Renal pelvis (tissue), 12 donors: ENCODE measurements at places on chromosomes 7 and 10. TPM values are rescaled to one million over a fixed set of nuclear protein-coding genes. Genes with fewer than 3 reads are reported as not detected.

DNA sequence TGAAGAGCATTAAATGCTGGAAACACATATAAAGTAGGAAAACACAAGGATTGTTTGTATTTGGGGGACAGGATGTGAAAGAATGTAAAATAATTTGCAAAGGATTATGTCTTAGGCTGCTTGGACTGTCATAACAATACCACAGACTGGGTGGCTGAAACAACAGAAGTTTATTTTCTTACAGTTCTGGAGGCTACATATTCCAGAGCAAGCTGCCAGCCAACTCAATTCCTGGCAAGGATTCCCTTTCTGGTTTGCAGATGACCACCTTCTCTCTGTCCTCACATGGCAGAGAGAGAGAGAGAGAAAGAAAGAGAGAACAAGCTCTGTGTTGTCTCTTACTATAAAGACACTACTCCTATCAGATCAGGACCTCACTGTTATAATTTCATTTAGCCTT, 8.8 kb upstream of the LAMB4 start:
- no peak for DNase-seq

The LRRC61 gene
- 25.1 TPM for polyA plus RNA-seq

The SPDYE11 gene
- polyA plus RNA-seq = 1.3 TPM

The CHCHD3 gene
- polyA plus RNA-seq = 84.0 TPM

The ADAM8 gene
- polyA plus RNA-seq = 2.2 TPM

- DNase-seq = peak; percentile 30
Measured at GRCh38 chr10:131363416-131363815, 51.9 kb upstream of the TCERG1L start.

GRCh38 chr7:15554744-15555143, 7.1 kb downstream of the AGMO start:
- DNase-seq = no peak

- DNase-seq = no peak
Measured at GRCh38 chr7:40822861-40823260, 688.1 kb downstream of the SUGCT start.

DNA sequence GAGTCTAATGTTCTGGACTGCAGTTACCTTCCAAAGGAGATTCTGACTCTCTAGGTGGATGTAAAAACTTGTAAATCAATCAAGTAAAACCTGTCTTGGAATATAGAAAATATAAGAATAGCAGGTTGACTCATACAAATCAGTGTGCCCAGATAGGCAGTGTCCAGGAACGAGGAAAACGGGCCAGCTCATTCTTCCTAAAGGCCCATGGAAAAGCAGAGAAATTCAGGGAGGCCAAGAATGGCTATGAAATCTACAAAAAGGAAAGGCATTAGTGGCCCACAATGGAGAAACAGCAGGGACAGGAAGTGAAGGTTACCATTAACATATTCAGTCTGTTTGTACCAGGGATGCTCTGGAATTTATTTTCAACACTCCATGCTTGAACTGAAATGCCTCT, 14.9 kb downstream of the GLI3 start:
- DNase-seq = no peak

DNA sequence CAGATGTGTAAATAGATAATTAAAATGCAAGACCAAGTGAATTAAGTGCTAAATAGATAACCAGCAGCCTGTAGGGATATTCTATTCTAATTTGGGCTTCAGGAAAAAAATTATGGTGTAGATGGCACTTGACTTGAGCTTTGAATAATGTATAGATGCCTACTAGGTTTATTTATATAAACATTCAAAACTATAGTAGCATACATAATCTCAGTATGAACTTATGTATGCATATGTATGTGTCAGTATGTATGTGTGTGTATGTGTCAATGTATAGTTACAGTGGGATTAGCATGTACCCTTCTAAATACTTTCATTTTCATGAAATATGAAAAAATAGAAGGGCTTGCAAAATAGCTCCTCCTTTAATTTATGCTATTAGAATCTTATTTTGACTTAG, 207.3 kb upstream of the PPP1R3A start:
- DNase-seq = no peak

GRCh38 chr10:88901206-88901983, 21.4 kb downstream of the STAMBPL1 start:
- no peak for DNase-seq

- no peak for DNase-seq
Measured at GRCh38 chr10:126576336-126576735, 94.2 kb downstream of the C10orf90 start.

DNA sequence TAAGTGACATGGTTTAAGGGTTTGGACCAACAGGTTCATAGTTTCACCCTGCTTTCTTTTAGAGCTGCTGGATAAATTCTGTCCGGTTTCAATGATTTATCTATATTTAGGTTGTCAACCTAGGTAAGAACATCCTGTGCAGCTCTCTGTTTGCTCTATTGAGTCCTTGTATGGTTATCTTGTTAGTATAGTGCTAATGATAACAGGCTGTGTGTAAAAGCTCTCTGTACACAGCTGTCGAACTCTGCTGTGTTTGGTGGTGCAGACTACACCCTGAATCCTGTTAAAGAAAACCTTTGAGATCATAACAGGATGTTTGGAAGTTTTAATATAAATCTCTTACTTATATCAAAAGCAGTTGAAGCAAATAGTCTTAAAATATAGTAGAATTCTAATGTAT, 219.2 kb downstream of the SDK1 start:
- DNase-seq = no peak

GRCh38 chr7:94398841-94399240, 4.1 kb downstream of the COL1A2 start:
- no peak for DNase-seq

DNA sequence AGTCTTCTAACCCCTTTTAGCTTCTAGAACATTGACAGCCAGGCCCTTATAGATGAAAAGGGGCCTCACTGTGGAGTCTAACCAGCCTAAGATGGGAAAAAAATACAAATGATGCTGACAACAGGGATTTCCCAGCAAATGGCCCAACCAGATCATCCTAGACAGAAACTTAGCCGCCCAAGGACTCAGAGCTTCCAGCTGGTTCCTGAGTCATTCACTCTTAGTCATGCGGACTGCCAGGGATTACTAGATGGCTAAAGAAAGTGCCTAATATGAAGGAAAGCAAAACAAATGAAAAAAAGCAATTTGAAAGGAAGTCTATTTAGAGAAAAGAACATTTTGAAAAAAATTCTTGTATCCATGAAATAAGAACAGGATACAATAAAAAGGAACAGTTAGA, 23.7 kb downstream of the TSPAN14 start:
- DNase-seq = no peak

DNA sequence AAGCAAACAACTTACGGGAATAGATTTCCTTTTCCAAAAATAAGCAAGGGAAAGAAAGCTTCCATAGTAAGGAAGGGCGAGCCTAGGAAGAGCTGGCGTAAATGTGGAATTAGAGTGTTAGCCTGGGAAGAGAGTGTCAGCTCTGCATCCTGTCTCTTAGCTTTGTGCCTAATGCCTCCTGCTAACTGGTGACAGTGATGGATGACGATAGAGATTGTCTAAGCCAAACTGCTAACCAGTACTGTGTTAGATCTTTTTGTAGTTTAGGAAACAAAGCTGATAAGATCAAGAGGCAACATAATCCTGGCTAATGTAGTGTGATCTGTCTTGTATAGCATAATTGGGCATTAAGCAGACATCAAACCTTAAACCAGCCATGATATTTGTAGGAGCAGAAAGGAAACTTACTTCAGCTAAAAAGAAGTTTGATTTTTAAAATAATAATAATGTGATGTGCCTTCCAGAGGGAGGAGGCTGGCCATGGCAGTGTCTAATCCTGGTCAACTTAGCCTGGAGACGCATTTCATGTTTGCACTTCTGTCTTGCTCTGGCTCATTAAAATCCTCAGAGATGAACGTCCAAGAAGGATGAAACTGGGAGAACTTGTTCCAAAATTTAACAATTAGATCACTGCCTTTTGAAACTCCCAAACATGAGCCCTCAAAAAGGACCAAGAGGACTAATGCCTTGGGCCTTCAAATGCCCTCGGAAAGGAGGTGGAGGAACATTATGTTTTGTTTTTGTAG, 85.1 kb downstream of the FAM204A start:
- no peak for DNase-seq

The DDC gene
- polyA plus RNA-seq = 73.4 TPM

DNA sequence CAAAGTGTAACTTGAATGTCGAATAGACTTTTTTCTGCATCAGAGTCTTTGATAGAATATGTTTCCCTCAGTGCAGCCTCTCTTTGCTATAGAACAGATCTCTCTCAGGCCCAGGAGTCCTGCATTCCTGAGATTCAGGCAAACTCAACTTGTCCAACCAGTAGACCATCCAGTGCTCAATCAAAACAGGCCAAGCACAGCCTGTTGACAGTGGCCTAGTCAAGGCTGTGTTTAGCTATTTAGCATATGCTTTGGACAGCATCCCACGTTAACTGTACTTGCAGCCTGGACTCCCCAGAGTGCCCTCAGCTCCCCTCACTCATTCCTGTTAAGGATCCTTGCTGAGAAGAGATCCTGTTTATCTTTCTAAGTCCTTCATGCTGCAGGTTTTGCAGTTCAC, 16.3 kb downstream of the OR6V1 start:
- DNase-seq = no peak

- peak; percentile 68 for DNase-seq
Measured at GRCh38 chr7:97835296-97836138, 36.7 kb downstream of the ASNS start.

DNA sequence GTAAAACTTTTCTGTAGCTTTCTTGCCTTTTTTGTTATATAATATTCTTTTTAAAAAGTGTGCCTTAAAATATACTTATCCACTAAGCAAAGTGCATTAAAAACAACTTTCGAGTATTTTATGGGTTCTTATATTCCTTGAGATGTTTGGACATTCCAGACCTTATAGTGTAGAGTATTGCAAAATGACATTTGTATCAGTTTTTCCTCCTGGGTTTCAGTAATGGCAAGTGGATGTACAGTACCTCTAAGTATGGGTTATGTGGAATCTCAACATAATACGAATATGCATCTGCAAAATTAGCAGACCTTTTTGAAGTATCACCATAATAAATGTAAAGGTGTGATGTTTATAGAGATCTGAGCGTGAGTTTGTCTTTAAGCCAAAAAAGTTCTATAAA, 2.7 kb downstream of the CDK13 start:
- no peak for DNase-seq

DNA sequence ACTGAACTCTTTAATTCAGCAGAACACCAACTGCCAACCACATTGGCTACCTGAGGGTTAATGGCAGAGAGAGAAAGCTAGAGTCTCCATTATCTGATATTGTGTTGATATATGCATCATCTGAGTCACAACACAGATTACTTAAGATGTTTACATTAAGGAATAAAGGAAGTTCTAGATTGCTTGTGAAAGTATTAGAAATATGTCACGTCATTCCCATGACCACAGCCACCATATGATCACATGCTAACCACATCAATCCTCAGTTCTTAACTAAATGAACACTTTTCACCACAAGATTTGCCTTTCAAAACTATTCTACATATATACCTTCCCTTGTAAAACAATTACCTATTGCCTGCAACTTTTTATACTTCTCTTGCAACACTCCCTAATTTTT, 337.9 kb downstream of the FGFR2 start:
- DNase-seq = no peak

The LEP gene
- polyA plus RNA-seq = 0.27 TPM

DNA sequence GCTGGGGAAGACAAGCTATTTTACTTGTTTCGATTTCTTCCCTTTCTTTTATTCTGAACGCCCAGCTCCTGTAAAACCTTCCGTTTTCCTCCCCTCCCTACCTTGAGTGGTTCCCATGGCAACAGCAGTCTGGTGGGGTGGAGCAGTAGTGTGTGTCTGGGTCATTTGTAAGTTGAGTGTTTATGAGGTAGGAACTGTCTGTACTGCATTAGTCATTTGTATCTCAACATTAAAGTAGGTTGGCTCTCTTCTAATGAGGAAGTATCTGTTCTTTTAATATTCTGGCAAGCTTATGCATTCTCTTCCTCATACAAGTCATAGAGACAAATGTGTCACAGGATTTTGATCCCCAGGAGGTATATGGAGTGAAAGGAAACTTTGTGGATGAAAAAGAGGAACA, 85.3 kb upstream of the CCDC6 start:
- peak; percentile 44 for DNase-seq

- no peak for DNase-seq
Measured at GRCh38 chr10:60426425-60426824, 36.8 kb upstream of the ANK3 start.
